ENCODE measurements at places on chromosomes 7 and 10.

- no peak for DNase-seq
Measured at GRCh38 chr10:70912556-70912955, 24.2 kb upstream of the PCBD1 start.

DNA sequence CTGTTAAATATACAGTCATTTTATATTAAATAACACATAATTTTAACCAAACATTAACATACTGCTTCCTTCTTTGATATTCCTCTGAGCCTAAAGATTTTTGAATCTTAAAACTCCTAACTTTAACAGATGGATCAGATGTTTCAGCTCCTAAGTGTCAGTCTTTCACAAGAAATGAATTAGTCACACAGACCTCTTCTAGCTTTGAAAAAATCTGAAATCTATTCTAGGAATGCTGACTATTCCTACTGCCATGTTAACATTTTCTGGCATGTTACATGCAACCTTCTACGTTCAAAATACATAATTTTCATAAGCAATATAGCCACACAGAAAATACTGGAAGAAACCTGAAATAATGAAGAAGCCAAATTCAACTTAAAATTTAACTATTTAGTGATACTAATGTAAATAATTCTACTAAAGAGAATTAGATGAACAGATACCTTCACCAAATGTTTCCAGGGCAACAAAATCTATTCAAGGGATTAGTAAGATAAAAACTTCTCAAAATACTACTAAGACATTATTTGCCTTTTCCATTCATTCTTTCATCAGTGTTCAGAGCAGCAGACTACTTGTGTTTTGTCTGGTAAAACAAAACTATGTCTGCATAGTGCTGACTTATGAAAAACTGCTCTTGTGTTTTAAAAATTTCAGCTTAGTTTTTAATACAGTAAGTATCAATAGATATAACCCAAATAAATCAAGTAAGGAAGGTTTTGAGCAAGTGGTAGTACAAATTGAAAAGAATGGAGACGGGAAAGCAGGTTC, 9.2 kb downstream of the JMJD1C start:
- no peak for DNase-seq

- peak; percentile 62 for DNase-seq
Measured at GRCh38 chr10:119112056-119112455, 8.1 kb downstream of the DENND10 start.

DNA sequence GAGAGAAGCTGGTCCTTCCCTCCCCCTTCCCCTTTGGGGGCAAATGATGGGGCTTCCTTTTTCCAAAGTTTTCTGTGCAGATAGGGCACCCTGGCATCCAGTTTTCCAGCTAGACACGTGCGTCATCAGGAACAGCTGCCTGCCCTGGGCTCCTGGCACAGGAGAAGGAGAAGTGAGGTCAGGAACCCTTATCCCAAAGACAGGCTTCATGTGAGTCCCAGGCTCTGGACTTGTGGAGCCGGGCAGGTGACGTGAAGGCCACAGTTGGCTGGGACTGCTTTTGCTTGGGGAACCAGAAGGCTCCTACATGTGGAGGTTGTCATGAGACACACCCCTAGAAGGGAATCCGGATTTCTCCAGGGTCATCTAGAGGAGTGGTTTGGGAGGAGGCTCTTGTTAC, 66.5 kb downstream of the RBM20 start:
- no peak for DNase-seq

- no peak for DNase-seq
Measured at GRCh38 chr7:5408777-5409176, 14.9 kb downstream of the TNRC18 start.

DNA sequence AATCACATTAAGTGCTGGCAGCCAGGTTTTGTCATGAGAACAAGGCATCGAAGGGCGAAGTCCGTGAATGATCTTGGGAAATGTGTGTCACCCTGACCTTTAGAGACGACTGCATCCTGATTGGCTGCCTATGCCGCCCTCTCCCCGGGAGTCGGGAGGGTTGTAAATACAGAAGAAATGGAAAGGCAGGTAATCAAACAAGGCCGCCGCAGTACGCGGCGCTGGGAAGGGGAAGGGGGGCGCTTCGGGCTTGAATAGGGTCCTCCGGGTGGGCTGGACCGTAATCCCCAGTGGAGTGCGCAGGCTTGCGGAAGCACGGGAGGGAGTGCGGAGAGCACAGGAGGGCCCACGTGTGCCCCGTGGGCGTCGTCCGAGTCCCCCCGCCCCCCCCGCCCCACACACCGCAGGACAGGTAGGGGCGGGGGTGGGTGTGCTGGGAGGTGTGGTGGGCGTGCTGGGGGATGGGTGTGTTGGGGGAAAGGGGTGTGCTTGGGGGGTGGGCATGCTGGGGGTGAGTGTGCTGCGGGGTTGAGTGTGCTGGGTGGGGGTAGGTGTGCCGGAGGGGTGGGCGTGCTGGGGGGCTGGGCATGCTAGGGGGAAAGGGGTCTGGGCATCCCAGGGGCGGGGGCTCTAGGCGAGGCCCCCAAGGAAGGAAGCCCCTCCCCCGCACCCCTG, 169.4 kb downstream of the ARHGAP12 start:
- DNase-seq, result peak; percentile 16

DNA sequence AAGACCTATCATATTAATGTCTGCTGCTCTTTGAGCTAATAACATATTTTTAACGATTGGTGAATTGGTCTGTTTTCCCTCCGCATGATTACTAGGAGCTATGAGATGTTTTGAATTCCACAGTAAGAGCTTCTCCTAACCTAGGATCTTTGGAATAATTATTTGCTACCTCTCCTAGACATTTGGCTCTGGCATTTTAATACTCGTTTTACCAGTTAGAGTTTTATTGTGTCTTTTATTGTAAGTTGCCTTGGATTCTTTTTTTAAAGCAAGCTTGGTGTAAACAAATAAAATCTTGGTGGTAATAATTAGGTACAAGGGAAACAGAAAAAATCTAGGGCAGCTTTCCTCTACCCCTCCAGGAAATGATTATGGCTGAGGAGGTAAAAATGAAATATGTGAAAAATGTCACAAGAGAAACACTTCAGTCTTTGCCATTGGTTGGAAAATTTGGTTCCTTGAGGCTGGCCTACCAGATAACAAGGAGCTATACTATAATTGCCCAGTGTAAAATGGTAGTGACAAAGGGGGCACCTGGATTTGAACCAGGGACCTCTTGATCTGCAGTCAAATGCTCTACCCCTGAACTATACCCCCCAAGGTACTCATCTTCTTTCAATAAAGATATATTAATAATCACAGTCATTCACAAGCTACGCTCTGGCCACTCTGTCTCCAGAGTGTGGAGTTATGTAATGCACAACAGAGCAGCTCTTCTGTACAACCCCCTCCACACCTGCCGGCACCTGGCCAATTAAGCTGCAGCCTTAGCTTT, 85.4 kb downstream of the ZNF777 start:
- DNase-seq, result no peak

DNA sequence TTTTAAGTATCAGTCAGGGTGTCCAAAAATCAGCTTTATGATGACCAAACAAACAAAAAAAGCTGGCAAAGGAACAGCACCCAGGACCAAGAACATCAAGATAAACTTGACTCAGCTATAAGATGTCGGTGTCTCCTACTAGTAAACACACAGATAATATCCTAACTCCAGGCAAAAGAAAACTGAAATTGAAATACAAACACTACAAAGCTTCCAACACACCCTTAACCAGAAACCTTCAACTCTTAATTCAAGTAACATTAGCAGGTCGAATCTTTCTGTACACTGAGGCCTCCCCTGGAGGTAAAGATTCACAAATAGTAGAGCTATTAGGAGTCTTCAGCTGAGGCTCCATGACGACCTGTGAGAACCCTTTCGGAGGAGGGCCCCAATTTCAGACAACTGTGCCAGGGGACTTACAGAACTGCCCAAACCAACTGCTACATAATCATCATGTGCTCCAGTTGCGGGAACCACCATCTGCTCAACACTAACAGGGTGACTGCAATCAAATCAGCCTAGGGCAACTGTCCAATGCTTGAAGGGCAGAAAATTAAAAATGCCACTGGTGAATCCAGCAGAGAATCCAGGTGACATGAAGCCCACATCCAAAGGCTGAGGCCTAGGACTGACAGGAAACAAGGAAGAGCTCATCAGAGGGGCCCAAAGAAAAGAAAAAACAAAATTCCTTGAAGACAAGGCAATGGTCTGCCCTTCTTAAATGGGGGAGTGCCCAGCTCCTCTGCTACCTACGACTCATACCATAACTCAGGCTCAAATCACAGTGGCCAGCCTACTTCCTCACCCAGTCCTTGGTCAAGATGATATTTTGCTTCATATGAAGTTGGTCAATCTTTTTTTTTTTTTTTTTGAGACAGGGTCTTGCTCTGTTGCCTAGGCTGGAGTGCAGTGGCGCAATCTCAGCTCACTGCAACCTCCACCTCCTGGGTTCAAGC, 20.0 kb downstream of the XPNPEP1 start:
- DNase-seq, result no peak

DNA sequence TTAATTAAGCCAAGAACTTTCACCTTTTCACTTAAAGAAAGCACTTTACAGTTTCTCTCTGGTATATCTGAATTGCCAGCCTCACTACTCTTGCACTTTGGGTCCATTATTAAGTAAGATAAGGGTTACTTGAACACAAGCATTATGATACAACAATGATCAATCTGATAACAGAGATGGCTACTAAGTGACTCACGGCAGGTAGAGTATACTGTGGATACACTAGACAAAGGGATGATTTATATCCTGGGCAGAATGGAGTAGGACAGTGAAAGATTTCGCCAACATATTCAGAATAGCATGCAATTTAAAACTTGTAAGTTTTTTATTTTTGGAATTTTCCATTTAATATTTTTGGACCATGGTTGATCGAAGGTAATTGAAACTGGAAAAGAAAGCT, 34.3 kb upstream of the ITGB8 start:
- no peak for DNase-seq

GRCh38 chr7:108529341-108529740, 3.4 kb upstream of the PNPLA8 start:
- no peak for DNase-seq

- no peak for DNase-seq
Measured at GRCh38 chr7:93205046-93205445, 21.2 kb downstream of the HEPACAM2 start.

DNA sequence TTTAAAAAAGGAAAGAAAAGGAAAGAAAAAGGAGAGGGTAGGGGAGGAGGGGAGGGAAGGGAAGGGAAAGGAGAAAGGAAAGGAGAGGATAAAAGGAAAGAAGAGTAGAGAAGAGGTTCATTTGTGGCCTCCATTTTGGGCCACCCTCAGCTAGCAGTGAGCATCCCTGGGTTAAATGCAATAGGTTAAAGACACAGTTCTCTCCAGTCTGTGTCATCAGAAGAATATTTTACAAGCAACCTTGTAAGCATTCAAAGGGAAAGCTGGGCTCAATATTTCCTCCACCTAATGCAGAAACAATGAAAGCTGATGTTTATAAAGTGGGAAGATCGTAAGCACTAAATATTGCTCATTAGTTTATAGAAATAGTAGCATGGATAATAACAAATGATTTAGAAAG, 219.1 kb upstream of the PITRM1 start:
- no peak for DNase-seq

GRCh38 chr7:12210179-12211053, 678 bp upstream of the TMEM106B start:
- DNase-seq, result no peak

GRCh38 chr7:140222814-140223213, 46.0 kb upstream of the KDM7A start:
- no peak for DNase-seq

DNA sequence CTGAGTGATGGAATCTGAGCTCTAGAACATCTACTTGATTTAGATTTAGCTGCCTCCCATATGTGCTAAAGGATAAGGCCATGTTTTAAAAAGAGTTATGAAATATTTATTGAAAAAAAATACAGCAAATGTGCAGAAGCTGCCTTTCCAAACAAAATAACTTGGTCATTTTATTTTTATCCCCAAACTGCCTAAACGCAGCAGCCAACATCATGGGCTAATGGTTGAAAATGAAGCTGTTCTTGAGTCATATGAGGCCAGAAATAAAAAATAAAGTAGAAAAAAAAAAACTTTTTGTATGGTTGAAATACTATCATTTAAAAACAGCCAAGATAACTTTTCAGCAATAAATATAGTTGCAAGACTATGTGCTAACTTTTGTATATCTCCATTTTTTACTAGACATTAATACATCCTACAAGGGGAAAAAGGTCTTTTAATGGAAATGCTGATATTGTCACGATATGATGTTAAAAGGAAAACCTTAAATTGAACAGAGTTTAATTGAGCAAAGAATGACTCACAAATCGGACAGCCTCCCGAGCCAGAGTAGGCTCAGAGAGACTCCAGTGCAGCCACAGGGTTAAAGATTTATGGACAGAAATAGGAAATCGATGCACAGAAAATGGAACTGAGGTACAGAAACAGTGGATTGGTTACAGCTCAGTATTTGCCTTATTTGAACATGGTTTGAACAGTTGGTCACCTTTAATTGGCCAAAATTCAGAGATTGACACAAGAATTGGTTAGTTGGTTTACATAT, 305.8 kb downstream of the MDFIC start:
- DNase-seq, result no peak

- DNase-seq, result no peak
Measured at GRCh38 chr10:130226012-130226411, 89.8 kb downstream of the GLRX3 start.

DNA sequence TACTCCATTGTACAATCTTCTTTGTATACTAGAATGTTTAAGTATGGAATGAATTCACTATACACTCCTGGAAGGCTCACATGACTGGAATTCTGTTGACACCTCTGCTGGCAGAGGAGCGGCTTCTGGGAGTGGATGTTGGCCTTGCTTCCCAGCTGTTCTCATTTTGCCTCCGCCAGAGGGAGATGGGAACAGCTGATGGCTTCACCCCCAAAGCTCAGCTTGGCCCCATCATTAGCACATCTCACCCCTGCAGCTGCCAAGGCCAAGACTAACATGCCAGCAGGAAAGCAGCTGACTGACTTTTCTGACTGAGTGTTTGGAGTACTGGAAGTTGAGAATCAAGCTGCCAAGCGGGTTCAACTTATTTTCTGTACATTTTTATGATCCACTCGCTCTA, 15.1 kb downstream of the ADAM12 start:
- DNase-seq, result peak; percentile 49

DNA sequence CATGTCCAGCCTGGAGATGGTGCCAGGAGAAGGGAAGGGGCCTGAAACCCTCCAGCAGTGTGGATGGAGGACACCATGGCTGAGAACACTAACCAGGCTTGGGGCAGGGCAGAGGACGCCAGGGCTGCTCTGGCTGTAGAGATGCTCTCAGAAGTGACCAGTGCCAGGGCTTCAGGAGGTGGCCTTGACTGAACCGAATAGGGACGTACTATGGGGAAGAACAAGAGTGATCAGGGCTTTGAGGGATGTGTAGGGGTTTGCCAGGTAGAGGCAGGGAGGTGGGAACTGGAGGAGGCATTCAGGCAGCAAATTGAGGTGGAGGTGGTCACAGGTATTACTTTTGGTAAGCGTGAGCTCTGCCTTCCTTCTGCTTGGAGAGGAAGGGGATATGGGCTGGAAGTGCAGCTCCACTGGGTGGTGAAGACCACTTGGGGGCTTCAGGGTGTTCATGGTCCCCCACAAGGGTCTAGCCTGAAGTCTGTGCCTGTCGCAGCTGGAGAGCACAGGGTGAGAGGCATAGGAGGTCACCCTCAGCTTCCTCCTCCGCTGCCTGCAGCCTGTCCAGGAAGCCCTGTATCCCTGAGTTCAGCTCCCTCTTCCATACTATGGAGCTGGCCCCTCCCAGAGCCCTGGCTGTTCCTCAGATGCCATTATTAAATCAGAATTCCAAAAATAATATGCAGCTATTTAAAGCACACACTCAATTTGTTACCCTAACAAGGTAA, 27.8 kb downstream of the ADCY1 start:
- DNase-seq, result no peak

- DNase-seq, result no peak
Measured at GRCh38 chr10:18400201-18400905, 251.0 kb downstream of the NSUN6 start.
